Activated CD4-positive, CD25-positive, alpha-beta regulatory T cell treated with anti-CD3 and anti-CD28 coated beads, Interleukin-2, amount 50 U/mL, for 16 hours (primary cell): ENCODE measurements at places on chromosomes 3 and 15.

- DNase-seq, result no peak
These were observed 3.0 kb upstream of the WNT7A start for GRCh38 chr3:13882876-13883275.

DNA sequence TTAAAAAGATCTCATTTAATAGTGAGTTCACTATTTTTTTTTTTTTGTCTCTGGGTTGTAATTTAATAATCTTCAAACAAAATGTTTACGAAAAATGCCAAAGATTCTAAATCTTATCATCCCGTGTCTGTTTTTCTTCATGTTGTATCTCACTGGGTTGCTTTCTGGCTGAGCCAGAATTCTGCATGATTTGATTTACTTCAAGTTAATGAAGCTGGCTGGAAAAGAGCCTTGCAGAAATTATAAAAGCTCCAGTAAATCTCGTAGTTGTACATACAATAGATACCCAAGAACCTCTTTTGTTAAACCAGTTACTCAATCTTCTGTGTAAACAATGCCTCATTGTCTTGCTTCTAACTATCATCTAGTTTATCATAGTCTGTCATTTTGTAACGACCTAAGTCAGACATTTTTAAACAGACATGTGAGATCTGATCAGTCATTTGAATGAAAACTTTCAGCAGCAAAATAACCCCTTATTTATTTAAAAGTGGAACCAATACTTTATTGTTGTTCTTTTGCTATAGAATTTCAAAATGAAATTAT, 249.0 kb downstream of the MCTP2 start:
- DNase-seq, result no peak

DNA sequence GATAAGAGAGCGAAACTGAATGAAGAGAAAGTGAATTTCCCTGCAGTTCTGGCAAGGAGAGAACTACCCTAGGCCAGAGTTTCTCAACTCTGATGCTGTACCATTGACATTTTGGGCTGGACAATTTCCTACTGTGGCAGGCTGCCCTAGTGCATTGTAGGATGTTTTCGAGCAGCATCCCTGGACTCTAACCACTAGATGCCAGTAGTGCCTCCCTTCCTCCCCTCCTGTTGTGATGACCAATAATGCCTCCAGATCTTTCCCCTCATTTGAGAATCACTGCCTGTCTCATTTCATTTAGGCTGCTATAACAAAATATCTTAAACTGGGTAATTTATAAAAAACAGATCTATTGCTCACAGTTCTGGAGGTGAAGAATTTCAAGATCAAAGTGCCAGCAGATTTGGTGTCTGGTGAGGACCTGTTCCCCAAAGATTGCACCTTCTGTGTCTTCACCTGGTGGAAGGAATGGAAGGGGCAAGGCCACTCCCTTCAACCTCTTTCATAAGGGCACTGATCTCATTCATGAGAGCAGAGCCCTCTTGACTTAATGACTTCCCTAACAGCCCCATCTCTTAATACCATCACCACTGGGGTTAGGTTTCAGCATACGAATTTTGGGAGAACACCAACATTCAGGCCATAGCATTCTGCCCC, 188.9 kb upstream of the MEIS2 start:
- DNase-seq, result no peak

DNA sequence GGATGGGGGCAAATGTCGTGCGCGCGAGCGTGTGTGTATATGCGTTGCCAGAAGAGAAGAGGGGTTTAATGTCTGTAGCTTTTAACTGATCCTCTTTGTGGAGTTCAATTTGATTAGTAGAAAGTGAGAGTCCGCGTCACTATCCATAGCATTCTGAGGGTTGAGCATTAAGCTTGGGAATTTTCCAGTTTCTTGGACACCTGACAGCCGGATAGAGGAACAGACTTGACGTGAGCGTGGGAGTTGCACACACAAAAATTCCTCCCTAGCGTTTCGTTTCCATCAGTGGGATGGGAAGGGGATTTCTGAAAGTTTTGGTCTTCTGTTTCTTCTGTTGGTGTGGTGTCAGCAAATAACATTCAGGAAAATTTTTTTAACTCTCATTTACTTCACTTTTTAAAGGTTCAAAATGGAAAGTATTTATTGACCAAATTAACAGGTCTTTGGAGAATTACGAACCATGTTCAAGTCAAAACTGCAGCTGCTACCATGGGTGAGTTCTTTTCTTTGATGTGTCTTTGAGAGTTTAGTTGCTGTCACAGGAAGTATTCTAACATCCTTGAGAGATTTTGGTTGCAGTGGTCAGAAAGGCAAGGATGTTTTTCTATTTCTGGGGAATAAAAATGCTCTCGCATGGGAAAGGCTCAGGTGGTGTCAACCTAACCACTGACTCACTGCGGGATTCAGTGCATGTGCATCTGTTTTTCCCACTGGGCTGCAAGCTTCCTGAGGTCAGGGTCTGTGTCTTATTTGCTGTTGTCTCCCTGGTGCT, 841 bp downstream of the POGLUT1 start:
- DNase-seq, result no peak

- DNase-seq, result no peak
These were observed 8.2 kb downstream of the TBC1D23 start for GRCh38 chr3:100269001-100269400.

- no peak for DNase-seq
These were observed 18.1 kb upstream of the SLC22A13 start for GRCh38 chr3:38247366-38248035.

GRCh38 chr3:133872161-133872560, 23.5 kb downstream of the RAB6B start:
- DNase-seq, result no peak

DNA sequence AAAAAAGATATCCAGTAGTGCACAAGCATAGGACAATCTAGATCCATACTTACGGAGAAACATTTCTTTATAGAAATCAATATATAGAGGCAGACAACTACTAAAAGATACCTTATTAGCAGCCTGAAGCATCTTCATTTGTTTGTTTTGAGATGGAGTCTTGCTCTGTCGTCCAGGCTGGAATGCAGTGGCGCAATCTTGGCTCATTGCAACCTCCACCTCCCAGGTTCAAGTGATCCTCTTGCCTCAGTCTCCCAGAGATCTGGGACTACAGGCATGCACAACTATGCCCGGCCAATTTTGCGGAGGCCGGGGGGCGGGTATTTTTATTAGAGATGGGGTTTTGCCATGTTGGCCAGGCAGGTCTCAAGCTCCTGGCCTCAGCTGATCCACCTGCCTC, 18.3 kb upstream of the SLMAP start:
- DNase-seq, result no peak
